Activated naive CD8-positive, alpha-beta T cell treated with anti-CD3 and anti-CD28 coated beads, Interleukin-2, amount 50 U/mL, for 16 hours (primary cell): ENCODE measurements at places on chromosomes 3 and 15.

- no peak for DNase-seq
Measured at GRCh38 chr3:140552898-140553297, 125.0 kb upstream of the TRIM42 start.

GRCh38 chr15:60426870-60427508, 29.2 kb upstream of the ANXA2 start:
- DNase-seq, result no peak

GRCh38 chr15:101397521-101398003, 91.9 kb downstream of the PCSK6 start:
- DNase-seq, result no peak

DNA sequence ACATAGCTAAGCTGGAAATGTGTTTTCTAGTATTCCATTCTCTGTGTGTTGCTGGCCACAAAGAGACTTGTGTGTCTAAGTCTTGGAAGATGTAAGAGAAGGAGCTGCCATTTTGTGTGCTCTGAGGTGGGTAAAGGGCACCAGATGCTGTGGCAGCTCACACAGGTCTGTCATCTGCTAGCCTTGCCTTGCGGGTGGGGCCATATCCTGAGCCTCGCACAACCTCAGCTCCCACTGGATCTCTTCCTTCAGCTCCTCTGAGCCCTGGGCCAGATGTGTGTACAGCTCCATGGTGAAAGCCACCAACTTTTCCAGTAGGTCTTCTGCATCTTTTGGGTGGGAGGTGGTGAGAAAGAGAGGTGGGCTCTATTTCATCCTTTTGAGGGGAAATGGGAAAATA, 6.7 kb upstream of the TMC3 start:
- DNase-seq, result no peak

- no peak for DNase-seq
Measured at GRCh38 chr3:111917300-111917699, 58.2 kb downstream of the PHLDB2 start.

- DNase-seq, result no peak
Measured at GRCh38 chr3:67650084-67650483, 4.3 kb downstream of the SUCLG2 start.

GRCh38 chr3:107753494-107753893, 230.7 kb downstream of the BBX start:
- no peak for DNase-seq

DNA sequence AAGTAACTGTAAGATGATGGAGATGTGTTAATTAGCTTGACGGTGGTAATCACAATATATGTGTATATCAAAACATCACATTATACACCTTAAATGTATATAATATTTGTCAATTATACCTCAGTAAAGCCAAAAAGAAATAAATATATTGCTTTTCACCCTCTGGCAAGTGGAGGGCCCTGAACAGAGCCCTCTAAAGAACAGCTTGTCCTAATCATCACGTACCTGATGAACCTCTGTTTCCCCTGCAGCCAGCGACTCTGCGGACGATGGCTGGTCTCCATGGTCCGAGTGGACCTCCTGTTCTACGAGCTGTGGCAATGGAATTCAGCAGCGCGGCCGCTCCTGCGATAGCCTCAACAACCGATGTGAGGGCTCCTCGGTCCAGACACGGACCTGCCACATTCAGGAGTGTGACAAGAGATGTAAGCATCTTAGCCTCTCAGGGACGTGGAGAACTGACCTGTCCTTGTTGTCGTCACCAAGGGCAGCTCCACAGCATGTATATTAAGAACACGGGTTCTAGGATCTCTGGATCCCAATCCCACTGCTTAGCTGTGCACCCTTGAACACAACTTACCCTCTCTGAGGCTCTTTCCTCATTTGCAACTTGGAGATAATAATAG, 6.3 kb downstream of the THBS1 start:
- no peak for DNase-seq
